Jurkat, Clone E6-1 (cell line): ENCODE measurements at places on chromosomes 5 and 9.

GRCh38 chr9:99561509-99561917 lies 260.2 kb upstream of the NR4A3 start:
- DNase-seq: no peak

- DNase-seq: no peak
Measured at GRCh38 chr9:37413311-37413710, 9.2 kb upstream of the GRHPR start.

GRCh38 chr9:6961845-6962522 lies 204.2 kb downstream of the KDM4C start:
- DNase-seq: no peak

DNA sequence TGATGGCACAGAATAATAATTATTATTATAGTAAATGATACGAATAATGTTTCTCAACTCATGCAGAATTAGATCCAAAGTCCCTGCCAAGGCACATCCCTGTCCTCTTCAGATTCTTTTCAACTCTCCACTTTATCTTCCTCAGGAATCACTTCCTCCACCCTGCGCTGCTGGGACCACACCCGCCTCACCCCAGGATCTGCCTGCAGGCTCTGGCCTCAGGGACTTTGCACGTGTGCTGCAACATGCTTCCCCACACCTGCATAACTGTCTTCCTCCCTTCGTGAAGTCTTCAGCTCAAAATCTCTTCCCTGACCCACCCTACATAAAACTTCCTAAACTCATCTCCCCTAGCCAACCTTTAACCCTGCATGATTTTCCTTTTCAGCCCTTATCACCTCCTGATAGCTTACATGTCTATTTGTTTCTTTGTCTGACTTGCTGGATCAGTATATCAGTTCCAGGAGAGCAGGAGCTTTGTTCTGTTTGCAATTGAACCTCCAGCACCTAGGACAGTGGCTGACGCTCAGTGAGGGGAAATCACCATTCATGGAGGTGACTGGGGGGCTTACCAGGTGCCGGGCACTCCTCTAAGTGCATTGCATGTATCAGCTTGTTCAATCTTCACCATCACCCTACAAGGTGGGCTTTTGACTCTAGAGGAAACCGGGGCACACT lies 47.5 kb upstream of the EGFLAM start:
- no peak for DNase-seq

DNA sequence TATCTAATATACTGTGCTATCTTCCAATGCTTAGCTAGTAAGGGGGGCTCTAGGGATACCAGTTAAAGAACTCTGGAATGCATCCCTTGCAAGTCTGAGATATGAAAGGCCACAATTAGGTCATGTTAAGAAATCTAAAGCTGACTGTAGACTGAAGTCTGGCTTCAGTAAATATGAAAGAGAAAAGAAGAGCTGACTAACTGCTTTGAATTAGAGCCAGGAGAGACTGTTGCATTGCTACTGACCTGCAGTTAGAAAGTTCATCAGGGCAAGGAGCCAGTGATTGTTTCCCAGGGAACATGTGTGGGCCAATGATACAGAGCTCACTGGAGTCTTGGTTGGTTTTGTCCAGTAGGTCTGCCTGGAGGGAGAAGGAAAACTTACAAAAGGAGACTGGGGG lies 472.1 kb upstream of the TNC start:
- DNase-seq: no peak

- no peak for DNase-seq
Measured at GRCh38 chr9:112020680-112021596, 124.3 kb downstream of the UGCG start.

GRCh38 chr9:132054024-132054423 lies 25.6 kb downstream of the MED27 start:
- no peak for DNase-seq
